Mammary epithelial cell (primary cell): ENCODE measurements at places on chromosomes 5 and 9.

- DNase-seq: no peak
These were observed 816.4 kb downstream of the SEMA5A start for GRCh38 chr5:8729437-8729836.

DNA sequence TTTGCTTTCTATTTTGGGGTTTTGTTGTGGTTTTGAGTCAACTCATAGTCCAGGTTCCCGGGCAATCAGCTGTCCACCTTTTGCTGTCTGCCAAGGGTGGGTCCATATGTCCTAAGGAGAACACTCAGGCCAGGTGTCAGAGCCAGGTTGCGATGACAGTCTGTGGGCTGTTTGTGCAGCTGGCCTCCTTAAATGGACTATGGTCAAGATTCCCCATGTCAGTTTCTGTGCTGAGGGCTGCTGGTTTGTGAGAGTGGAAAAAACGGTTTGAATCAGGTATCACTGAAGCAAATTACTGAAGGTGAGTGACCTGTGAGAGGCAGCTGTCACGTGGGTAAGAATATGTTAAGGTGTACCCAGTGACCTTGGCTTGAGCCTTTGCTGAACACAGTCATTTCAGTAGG lies 33.0 kb downstream of the SNX30 start:
- DNase-seq: no peak

DNA sequence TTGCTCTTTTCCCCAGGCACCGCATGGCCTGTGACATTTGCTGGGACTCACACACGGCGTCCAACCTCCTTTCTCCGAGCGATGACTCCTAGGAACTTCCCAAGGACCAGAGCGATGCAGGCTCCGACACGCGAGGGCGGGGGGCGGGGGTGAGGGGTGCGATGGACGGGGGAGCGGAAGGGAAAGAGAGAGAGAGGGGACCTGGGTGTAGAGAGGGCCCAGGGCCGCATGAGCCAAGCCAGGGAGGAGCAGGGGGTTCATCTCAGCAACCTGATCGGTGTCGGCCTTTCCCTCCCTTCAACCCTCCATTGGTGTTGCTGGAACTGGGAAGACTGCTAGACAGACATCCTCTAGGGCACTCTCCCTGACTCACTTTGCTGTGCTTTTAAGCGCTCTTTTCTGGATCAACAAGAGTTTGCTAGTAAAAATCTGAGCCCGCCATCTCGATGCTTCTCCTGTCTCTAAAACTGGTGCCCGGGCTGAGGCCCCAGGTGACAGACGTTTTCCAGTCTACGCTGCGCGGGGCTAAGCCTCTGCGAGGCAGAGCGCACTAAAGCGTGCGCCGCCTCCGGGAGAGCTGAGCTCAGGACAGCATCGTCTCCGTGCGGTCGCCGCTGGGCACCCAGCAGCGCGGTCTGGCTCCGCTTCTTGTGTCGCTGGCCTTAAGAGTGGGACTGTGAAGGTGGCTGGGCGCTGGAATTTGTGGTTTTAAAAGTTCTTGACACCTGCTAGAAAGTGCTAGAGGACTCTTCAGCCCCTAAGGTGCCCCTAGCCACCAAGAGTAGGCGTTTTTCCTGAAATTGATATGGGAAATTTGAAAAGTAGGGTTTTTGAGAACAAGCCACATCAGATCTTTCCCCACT lies 1.0 kb upstream of the TSLP start:
- no peak for DNase-seq

GRCh38 chr9:92804727-92805126 lies 40.1 kb upstream of the BICD2 start:
- DNase-seq: no peak

DNA sequence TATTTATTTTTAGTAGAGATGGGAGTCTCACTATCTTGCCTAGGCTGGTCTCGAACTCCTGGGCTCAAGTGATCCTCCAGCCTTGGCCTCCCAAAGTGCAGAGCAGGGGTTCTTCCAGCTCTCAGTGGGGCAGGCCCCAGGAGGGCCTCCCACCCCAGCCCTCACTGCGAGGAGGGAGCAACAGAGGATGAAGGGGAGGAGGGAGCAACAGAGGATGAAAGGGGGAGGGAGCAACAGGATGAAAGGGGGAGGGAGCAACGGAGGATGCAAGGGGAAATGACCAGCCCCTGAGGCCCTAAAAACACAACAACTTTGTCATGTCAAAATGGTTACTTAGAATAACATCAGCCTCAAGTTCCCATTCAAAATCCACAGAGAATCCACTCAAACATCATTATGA lies 10.0 kb downstream of the TRIM14 start:
- no peak for DNase-seq

- peak; percentile 39 for DNase-seq
These were observed 194.6 kb downstream of the AOPEP start for GRCh38 chr9:94921092-94921471.

- no peak for DNase-seq
These were observed 11.4 kb downstream of the LRRC8A start for GRCh38 chr9:128893354-128893753.

GRCh38 chr5:80103371-80103770 lies 68.2 kb downstream of the THBS4 start:
- DNase-seq: no peak

- no peak for DNase-seq
These were observed 435.4 kb downstream of the ZSWIM6 start for GRCh38 chr5:61767231-61768080.

DNA sequence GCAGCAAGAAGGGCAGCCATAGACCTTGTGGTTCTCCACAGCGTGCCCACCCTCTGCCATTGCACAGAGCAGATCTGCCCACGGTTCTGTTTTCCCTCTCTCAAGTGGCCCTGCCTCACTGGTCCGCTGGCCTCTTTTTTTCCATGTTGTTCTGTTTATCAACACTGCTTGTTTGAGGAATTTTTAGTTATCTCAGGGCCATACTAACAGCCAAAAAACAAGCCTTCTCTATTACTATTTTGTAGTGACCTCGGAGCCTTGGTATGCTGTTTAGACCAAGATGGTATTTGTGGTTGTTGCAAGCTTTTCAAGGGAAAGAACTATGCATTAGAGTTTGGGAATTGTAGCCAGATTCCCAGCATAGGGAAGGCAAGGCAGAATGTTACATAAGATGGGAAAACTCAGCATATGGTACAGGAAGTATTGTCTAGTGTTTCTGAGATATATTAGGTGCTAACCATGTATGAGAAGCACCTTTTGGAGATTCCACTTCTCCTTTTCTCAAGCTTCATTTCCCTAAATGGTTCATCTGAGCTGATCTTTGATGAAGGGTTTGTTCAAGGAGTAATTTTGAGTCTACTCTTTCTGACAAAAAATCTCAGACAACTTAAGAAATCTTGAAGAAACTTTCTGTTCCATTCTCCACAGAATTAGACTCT lies 54.3 kb downstream of the NUP214 start:
- DNase-seq: no peak

DNA sequence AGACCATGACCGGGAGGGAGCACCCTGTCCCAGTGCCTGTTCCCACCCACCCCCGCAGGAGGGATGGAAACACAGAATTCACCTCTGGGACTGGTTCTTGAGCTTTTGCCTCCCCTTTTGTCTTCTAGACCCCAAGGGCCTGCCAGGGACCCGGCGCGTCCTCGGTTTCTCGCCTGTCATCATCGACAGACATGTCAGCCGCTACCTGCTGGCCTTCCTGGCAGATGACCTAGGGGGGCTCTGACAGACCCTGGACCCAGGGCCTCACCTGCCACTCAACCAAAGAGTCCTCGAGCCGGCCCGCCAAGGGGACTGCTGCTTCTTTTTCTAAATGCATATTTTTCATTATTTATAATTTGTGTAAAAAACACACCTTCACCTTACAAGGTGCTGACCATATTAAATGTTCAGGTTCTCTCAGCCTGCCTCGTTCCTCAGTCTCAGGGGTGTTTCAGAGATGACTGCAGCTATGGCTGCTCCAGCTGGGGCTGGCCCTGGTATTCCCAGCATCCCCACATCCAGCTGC lies 16.9 kb downstream of the CARD19 start:
- DNase-seq: no peak
